OCI-M1 (cell line): ENCODE measurements at places on chromosomes 7 and 10.
A peak's percentile ranks its signal among the peaks of the same experiment; 100 is the strongest.

GRCh38 chr7:4281231-4281993, 400.7 kb upstream of the FOXK1 start:
- no peak for DNase-seq

DNA sequence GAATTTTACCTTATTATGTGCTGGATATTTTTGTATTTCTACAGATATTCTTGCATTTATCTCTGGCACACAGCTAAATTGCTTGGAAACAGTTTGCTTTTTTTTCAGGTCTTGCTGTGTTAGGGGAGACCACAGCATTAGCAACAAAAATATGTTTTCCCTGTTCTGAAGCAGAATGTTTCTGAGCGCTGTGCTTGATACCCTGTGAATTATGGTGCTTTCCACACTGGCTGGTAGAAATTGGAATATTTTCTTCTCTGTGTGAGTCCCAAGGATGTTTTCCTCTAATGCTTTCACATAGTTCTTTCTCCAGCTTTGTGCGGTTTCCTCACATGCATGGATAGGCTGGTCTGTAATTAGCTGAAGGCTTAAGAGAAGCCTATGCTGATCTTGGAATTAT, 651.6 kb upstream of the IGFBP3 start:
- no peak for DNase-seq

- no peak for DNase-seq
Observed at GRCh38 chr10:6182454-6183098, 20.2 kb upstream of the PFKFB3 start.

- peak; percentile 90 for DNase-seq
Observed at GRCh38 chr10:48468130-48468790, 136.6 kb downstream of the ARHGAP22 start.

- no peak for DNase-seq
Observed at GRCh38 chr10:3249307-3249889, 76.8 kb upstream of the PITRM1 start.

DNA sequence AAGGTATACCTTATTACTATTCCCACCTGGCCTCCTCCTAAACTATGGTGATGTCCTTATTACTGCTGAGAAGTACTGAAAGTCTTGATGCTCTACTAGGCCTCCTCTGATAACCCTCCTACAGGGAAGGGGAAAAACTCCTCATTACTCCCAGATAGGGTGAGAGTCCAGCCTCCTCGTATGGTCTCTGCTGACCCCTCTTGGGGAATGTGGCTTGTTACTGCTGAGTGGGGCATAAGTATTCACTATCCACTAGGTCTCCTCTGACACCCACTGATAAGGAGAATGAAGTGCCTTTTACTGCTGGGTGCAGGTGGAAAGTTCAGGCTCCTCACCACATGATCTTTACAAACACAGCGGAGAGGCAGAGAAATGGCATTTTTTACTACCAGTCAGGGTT, 222.9 kb downstream of the CHRM2 start:
- DNase-seq = no peak

GRCh38 chr10:34789966-34790506, 25.1 kb downstream of the PARD3 start:
- DNase-seq = peak; percentile 7

DNA sequence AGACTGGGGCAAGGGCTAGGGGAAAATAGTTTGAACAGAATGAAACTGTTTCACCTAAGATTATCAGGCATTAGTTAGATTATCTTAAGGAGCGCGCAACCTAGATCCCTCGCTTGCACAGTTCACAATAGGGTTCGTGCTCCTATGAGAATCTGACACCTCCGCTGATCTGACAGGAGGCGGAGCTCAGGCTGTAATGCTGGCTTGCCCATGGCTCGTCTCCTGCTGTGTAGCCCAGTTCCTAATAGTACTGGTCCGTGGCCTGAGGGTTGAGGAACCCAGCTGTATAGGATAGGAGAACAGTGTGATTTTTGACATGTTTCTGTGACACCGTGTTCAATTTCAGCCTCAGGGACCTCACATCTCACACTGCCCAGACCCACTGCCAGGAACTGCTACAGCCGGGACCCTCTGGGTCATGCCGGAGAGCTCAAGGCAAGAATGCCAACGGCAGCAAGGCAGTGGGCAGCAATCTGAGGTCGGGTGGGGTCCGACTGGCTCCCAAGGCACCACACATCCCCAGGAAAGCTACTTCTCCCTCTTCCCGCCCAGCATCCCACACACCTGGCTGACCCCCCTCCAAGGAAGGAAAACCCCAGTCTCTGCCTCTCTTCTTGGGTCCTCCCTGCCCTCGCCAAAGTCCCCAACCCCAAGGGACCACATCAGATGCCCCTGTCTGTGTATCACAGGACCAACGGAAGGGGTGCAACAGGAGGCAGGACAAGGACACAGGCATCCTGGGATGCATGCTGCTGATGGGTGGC, 31.7 kb downstream of the CAMK2B start:
- no peak for DNase-seq

- no peak for DNase-seq
Observed at GRCh38 chr10:119812684-119813083, 60.0 kb downstream of the MCMBP start.

DNA sequence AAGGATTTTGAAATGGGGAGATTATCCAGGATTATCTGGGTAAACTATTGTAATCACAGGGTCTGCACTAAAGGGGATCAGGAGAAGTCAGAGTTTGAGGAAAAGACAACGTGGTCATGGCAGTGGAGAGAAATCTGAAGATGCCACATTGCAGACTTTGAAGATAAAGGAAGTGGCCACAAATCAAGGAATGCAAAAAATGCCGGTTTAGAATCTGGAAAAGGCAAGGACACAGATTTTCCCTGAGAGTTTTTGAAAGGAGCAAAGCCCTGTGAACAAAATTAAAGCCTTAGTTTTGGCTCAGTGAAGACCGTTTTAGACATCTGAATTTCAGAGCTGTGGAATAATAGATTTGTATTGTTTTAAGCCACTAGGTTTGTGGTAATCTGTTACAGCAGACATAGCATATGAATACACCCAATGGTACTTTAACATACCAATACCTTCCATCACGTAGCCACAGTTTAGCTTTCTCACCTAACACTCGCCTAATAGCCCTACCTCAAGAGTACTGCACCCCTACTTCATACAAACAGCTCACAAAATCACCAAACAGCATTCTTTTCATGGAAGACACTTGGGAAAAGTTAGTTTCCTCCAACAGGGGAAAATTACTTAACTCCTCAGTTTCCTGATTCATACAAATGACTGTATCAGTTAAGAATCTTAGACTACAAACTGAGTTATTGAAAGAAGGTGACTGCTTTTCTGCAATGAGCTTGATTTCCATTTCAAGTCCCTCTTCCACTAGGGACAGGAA, 446.5 kb downstream of the INHBA start:
- DNase-seq = no peak

- no peak for DNase-seq
Observed at GRCh38 chr10:132900211-132900756, 42.1 kb downstream of the CFAP46 start.

DNA sequence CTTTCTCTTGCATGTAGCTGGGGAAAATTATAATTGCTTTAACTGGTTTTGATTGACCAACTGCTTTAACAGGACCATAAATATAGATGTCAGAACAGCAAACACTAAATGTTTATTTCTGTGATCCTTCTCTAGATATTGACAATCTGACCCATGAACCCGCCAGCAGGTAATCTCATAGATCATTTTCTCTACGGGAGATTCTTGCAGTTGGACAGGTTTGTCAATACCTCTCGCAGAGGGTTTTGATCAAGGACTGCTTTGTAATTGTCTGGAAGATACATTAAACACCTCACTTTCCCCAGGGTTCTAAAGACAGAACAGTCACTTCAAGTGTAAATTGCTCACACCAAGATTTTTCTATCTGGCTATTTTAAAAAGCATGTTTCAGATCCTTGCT, 235.8 kb upstream of the RHOBTB1 start:
- DNase-seq = no peak

GRCh38 chr10:110260746-110261477, 43.8 kb downstream of the SMNDC1 start:
- DNase-seq = peak; percentile 57

- DNase-seq = no peak
Observed at GRCh38 chr7:15424468-15424867, 137.3 kb downstream of the AGMO start.

- DNase-seq = peak; percentile 84
Observed at GRCh38 chr10:63866747-63867140, 345.5 kb downstream of the REEP3 start.

GRCh38 chr10:117553815-117554172, 11.2 kb downstream of the EMX2 start:
- DNase-seq = no peak

GRCh38 chr10:37474645-37475044, 349.2 kb downstream of the ANKRD30A start:
- DNase-seq = no peak

DNA sequence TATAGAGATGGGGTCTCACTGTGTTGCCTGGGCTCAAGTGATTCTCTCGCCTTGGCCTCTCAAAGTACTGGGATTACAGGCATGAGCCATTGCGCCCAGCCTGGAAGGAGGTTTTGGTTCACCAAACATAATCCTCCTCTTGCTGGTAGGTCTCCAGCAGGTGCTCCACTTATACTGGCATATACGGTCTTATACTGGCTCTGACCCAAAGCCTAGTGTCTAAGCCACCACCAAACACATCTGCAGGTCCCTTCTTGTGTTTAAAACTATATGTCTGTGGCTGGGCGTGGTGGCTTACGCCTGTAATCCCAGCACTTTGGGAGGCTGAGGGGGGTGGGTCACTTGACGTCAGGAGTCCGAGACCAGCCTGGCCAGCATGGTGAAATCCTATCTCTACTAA, 5.4 kb downstream of the MBLAC1 start:
- peak; percentile 36 for DNase-seq

DNA sequence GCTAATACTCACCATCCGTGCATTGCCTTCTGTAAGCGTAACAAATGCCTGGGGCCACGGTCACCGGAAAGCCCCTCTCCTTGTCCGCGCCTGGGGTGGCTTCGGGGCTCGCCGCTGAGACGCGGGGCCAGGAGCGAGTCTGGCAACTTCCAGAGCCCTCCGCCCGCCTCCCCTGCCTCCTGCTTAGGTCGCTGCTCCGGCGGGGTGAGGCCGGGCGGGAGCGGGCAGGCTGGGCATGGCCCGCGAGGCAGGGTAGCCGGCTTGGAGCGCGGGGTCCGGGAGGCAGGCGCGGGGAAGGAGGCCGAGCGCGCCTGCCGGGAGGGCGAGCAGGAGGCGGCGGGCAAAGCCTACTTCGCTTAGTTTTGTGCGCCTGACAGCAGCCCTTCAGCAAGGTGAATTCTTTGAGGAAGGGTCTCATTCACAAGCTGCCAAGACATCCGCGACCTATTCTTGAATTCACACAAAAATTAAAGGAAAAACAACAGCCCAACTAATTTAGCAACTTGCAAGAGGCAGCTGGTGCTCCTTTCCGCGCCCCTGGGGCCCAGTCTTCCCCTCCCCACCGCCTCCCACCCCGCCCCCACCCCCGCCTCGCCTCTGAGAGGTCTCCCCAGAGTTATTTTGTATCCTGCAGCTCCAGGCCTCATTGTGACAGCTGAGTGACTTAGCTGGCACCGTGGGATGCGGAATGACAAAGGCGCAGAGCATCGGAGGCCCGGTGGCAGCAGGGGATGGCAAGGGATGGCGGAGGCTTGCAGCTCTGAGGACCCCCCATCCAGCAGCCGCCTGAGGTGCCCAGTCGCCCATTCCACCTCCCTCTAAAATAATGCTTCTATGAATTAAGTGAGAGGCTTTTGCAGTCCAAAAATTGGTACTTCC, 12.8 kb upstream of the KAT6B start:
- DNase-seq = no peak

- DNase-seq = no peak
Observed at GRCh38 chr10:7942316-7942715, 112.2 kb upstream of the GATA3 start.

- DNase-seq = no peak
Observed at GRCh38 chr7:32068411-32069101, 1.7 kb downstream of the PDE1C start.

DNA sequence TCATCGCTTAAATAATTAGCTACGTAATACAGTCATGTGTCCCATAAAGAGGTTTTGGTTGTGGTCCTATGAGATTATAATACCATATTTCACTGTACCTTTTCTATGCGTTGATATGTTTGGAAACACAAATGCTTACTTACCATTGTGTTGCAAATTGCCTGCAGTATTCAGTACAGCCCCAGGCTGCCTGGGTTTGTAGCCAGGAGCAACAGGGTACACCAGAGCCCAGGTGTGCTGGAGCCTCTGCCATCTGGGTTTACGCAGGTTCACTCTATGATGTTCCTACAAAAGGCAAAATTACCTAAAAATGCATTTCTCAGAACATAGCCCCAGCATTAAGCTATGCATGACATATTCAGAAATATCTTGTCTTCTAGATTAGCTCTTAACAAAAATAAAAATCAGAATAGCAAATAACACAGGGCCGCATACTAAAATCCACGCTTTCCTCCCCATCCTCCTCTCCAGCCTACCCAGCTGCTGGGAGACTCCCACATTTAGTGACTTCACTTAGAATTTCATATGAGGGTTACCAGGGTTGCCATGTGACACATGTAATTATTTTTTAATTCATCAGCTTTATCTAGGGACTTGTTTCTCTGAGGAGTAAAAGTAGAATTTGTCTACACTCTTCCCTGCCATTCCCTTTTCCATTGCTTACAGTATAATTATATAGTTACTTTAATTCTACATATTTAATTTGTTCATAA, 559.0 kb upstream of the ADARB2 start:
- no peak for DNase-seq

DNA sequence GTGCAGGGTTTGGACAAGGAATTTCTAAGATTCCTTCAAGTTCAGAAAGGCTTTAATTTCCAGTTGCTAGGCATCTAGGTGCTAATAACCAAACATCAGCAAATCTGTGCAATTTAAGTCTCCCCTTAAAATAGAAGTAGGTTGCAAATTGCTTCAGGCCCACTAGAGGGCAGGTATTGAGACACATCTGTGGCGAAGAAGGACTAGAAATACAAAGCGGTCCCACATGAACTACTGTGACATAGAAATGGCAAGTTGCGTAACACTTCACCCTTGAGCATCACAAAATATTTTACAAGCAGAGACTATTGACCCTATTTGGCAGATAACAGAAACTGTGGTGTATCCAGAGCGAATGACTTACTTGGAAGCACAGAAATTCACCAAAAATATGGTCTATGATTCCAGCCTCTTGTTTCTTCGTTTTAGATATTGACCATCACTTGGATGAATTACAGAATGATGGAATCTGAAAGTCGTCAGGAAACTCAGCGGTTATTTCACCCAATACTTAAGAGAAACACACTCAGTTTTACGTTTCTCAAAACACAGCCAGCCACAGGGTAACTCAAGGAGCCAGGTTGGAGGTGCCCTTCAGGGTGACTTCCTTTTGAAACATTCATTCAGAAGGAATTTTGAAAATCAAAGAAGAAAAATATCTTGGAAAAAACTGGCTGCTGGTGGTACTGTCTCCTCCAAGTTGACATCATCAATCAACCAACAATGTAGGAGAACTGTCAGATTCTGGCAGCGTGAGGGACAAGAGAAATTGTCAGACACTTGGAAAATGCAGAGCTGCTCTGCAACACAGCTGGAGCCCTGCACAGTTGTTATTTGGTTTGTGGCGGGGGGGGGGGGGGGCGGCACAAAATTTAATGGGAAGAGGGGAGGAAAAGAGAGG, 256.3 kb upstream of the MINDY3 start:
- peak; percentile 53 for DNase-seq

GRCh38 chr7:102811942-102812678, 63.3 kb downstream of the FAM185A start:
- DNase-seq = no peak

- DNase-seq = no peak
Observed at GRCh38 chr10:60399328-60399727, 9.7 kb upstream of the ANK3 start.
